ENCODE measurements at places on chromosomes 13 and 19.

DNA sequence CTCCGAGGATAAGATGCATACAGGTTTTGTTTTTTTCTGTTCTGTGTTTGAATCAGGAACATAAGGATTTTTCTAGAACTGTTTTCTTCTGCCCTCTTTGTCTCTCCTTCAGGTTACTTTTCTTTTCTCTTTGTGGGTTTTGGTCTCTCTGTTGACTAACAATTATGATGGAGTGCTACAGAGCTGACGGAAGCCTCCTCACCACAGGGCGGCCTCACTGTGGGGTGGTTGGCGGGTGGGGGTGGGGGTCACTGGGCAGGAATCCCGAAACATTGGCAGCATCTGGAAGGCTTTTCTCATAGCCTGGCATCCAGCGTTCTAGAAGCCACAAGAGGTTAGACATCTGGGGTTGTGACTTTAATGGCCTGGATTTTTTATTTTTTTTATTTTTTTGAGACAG is 12.0 kb upstream of the MATK start:
- DNase-seq: no peak

- no peak for DNase-seq
These were observed 486 bp upstream of the ZNF805 start for GRCh38 chr19:57239982-57240310.

DNA sequence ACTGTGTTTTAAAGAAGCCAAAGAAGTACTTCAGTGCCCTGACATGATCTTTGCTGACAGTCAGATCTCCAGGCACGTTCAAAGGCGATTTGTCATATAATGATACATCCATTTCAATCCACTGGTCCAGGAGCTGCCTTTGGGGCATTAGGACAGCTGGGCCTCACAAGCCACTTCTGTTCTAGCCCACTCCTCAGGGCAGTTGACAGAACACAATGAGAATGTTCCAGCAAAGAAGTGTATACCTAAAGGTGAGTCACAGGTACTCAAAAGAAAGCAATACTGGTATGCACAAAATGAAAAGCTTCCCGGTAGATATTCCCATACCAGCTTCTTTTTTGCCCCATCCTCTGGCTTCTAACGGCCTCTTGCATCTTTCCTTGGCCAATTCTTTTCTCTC is 12.5 kb upstream of the MAP3K10 start:
- DNase-seq: no peak

- no peak for DNase-seq
These were observed 6.5 kb downstream of the HIF3A start for GRCh38 chr19:46303322-46303690.

DNA sequence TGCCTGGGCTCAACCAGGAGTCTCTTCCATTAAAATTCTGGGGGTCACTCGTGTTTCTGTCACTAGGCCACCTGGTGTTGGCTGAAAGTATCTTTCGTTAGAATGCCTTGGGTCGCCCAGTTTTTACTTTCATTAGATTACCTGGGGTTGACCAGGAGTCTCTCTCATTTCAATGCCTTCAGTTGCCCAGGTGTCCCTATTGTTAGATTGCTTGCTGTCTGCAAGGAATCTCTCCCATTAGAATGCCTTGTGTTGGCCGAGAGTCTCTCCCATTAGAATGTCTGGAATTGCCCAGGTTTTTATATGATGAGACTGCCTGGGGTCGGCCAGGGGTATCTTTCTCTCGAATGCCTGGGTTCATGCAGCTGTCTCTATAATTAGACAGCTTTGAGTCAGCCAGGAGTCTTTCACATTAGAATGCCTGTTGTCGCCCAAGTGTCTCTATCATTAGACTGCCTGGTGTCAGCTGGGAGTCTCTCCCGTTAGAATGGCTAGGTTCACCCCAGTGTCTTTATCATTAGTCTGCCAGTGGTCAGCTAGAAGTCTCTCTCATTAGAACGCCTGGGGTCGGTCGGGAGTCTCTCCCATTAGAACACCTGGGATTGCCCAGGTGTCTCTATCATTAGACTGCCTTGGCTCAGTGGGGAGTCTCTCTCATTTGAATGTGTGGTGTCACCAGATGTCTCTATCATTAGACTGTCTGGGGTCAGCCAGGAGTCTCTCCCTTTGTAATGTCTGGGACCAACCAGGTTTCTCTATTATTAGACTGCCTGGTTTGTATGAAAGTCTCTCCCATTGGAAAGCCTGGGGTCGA is 1446.8 kb downstream of the UQCRFS1 start:
- no peak for DNase-seq

GRCh38 chr19:52689843-52690368 is 44.9 kb downstream of the ZNF611 start:
- DNase-seq: no peak

DNA sequence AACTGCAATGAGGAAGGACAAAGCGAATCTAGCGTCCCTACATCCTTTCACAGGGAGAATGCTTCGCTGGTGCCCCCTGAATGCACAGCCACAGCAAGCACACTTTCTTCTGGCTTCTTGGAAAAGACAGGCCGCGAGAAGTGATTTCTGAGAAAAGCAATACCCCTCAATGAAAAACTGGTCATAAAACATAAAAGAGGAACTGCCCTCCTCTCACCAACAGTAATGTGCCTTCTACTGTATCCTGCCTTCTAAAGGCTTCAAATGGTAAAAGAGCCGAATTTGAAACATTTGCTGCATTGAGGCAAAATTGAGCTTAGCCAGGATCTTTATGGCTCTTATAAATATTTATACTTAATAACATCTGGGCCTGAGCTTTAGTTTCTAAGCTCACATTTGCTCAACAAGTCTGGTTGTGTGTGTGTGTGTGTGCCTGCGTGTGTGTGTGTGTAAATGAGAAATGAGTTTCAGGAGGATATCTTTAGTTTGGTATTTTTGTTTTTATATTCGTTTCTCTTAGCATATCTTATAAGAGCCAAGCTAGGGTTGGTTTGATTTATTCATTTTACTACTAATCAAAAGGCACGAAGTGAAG is 246.1 kb upstream of the MAB21L1 start:
- DNase-seq: no peak
